ENCODE measurements at places on chromosomes 2 and 18.

- DNase-seq: no peak
Observed at GRCh38 chr2:237566401-237567235, at the start of gene PRLH. TSS of gene PRLH (plus strand) at chr2:237566574. CDS start at chr2:237566574, 0 bp downstream.

- peak; percentile 27 for DNase-seq
Observed at GRCh38 chr18:59061914-59062642, 77.6 kb upstream of the SEC11C start.

- DNase-seq: no peak
Observed at GRCh38 chr2:56026828-56027227, 103.2 kb upstream of the EFEMP1 start.

- no peak for DNase-seq
Observed at GRCh38 chr2:224242561-224242960, 159.3 kb downstream of the FAM124B start.

DNA sequence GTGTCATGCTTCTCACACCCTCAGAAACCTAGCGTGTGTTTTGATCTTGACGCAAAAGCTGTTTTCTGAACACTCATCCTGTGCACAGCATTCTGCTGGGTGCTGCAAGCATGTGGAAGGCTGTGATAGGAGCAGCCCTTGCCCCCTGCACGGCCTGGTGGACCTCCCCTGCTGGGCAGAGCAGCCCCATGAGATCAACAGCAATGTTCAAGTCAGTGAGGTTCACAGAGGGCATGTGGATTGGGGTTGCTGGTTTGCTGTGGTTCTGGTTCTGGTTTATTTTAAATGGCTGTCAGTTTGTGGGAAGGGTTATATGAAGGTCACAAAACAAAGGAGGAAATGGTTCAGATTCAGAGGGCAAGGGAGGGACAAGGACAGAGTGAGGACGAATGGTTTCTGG is 71.3 kb downstream of the SOWAHC start:
- DNase-seq: no peak

DNA sequence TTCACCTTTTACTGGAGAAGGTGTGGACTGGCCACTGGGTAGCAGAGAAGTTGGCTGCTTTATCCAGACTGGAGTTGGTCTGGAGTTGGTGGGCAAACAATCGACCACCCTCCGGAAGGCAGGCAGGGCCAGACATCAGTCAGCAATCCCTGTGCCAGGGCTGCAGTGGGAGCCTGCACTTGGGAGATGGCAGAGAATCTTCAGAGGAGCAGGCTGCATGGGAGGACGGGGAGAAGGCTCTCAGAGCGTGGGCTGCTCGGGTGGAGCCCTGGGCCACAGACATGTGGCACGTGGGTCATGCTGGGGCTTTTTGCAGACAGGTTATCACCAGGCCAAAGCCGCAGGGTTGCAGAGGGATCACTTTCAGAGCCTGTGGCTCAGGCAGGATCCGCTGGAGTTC is 29.6 kb downstream of the SLC9A4 start:
- DNase-seq: no peak

DNA sequence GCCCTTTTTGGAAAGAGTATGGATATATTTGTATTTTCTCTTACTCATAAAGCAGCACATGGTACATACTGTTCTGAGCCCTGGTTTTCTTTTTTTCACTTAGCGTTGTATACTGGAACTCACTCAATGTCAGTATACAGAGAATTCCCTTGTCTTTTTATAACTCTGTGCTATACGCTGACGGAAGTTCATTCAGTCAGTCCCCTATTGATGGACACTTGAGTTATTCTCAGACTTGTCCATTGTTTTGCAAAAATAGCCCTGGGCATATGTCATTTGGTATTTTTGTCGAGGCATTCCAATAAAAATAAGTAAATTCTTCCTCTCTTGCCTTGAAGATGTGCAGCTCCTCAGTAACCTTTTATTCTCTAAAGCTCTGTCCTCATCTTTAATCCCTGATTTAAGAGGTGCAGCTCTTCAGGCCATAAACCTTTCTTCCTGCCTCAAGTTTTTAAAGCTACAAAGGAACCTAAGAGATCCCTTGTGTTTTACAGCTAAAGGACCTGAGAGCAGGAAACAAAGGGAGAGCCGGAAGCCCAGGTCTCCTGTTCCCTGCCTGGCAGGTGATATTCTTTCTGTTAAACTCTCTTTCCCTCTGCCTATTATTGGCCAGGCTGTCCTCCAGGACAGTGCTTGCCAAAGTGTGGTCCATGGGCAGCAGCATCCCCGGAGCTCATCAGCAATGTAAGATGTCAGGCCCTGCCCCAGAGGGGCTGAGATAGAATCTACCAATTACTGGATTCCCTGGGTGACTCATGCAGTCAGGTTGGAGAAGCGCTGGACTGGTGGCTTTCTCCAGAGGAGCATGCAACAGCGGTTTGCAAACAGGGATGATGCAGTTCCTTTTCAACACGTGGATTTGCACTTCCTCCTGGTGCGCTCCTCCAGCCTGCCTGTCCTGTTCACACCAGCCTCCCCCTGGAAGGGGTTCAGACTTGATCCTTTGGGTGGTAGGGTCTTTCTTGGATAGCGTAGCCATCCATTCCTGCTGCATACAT is 158.0 kb downstream of the NEDD4L start:
- DNase-seq: no peak

- no peak for DNase-seq
Observed at GRCh38 chr2:61460163-61460562, 10.7 kb downstream of the USP34 start.

- DNase-seq: no peak
Observed at GRCh38 chr2:36526226-36526625, 71.7 kb downstream of the FEZ2 start.

DNA sequence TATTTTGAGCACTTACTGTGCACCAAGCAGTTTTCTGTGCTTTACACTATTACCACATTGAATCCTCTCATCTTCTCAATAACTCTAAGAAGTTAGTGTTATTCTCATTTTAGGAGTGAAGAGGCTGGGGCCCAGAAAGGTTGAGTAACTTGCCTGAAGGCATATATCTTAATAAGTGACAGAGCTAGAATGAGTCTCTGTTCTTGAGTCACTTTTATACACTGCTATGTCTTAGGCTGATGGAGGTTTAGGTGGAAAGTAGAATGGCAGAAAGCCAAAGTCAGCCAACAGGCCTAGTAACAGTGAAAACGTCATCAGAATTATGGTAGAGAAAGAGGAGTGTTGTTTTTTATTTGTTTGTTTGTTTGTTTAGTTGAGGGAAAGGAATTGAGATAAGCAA is 27.9 kb upstream of the RPE start:
- no peak for DNase-seq

DNA sequence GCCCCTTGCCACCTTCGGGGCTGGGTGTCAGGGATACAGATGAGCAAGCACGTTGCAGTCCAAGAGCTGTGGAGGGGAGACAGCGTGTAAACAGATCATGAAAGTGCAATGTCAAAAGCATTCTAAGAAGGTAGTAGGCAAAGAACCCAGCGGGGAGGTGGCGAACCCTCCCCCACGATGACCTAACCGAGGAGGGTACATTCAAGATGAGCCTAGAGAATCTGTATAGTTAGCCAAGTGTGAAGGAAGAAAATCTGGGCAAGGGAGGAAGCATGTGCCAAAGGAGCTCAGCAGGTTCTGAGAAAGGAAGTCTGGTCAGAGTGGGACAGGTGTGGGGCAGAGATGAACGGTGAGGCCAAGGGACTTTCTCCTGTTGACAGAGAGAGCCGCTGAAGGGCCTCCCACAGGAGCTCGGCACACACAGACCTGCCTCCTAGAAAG is 106.9 kb downstream of the SP3 start:
- DNase-seq: peak; percentile 56

DNA sequence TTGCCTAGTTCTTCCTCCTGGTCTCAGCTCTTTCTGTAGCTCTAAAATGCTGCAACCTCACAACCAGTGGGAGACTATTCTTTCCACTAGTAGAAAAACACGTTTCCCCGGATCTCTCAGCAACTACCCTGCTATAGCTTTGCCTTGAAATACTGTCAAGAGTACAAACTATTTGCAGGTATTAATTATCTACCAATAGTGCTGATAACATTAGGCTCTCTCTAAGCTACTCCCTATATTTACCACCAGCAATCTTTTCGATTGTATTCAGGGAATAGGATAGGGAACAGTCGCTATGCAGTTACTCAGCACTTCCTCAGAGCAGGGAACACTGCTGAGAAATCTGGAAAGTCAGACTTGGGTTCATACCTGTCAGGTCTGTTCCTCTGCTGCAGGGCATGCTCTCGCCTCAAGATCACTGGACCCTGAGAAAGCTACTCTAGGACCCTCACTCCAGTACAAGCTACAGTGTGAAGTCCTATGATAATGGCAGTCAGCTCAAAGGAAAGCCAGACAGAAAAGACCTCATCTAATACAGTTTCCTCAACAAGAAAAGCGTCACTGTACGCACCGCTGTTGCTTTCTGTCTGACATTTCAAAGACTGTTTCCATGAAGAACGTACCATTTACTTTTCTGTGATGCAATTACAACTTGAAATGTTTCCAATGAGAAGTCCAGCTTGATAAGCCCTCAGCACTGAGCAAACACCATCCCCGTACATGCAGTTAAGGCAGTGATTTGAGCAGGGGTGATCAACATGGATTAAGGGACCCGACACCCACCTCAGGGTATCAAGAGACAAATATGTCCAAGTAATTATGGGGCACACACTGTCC is 22.7 kb downstream of the GDF7 start:
- no peak for DNase-seq

GRCh38 chr18:11672198-11672597 is 16.9 kb upstream of the GNAL start:
- no peak for DNase-seq

DNA sequence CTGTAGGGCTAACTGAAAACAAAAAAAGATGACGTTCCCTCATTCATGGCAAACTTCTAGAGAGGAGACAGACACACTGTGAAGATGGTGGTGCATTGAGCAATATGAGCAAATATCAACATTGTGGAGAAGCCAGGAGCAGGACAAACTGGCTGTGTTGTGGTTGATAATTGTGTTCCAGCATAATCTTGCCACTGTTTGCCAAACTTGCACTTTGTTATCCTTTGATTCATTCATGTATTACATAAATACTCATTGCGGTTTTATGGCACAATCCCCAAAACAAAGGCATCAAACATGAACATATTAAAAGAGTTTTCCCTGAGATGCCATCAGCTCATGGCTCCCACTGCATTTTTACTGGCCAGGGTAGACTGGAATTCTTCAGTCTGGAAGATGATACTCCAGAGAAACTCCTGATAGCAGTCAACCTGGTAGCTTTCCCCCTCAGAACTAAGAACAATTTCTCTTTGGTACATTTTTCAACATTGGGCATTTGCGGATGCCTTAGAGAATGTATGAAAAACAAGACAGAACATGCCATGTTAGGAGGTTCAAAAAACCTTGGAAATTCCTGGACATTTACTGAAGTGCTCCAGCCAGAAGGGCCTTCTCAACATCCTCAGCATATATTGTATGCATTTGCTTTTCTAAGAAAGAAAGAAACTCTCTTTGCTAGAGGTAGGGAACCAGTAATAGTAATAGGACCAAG is 487.4 kb upstream of the CELF4 start:
- DNase-seq: no peak

GRCh38 chr2:207417301-207417718 is 112.5 kb upstream of the CREB1 start:
- no peak for DNase-seq

DNA sequence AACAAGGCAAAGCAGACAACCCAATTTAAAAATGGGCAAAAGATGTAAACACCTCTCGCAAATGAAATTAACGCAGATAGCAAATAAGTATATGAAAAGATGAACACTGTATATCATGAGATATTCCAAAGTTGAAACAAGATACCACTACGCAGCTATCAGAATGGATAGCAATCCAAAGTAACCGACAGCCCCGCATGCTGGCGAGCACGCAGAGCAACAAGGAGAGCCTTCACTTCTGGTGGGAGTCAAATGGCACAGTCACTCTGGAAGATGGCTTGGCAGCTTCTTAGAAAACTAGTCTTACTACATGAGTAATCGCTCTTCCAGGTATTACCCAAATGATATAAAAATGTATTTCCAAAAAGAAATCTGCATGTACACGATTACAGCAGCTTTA is 1.4 kb downstream of the NDUFA10 start:
- DNase-seq: no peak

- DNase-seq: no peak
Observed at GRCh38 chr2:205364261-205364660, 318.0 kb upstream of the NRP2 start.

- DNase-seq: peak; percentile 86
Observed at GRCh38 chr2:118056165-118056534, 32.1 kb upstream of the INSIG2 start.

DNA sequence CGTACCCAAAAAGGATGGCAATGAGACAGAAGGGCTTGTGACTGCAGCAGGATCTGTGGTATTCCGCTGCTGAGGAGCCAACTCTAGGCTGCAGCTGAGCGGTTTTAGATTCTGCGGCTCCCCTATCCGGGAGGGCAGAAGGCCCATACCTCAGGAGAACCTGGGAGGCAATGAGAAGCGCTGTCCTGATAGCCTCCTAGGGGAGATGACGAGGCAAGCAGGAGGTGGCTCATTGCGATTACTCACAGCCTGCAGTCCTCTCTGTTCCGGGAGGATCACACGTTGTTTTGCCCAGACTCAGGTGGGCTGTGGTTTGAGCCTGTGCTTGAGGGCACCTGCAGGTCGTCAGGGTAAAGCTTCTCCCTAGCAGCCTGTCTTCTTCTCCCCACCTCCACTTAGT is 65.1 kb downstream of the COA5 start:
- no peak for DNase-seq

GRCh38 chr18:79876497-79876896 is 75.0 kb downstream of the SLC66A2 start:
- DNase-seq: no peak

- DNase-seq: no peak
Observed at GRCh38 chr2:14891546-14891945, 259.0 kb downstream of the LRATD1 start.

DNA sequence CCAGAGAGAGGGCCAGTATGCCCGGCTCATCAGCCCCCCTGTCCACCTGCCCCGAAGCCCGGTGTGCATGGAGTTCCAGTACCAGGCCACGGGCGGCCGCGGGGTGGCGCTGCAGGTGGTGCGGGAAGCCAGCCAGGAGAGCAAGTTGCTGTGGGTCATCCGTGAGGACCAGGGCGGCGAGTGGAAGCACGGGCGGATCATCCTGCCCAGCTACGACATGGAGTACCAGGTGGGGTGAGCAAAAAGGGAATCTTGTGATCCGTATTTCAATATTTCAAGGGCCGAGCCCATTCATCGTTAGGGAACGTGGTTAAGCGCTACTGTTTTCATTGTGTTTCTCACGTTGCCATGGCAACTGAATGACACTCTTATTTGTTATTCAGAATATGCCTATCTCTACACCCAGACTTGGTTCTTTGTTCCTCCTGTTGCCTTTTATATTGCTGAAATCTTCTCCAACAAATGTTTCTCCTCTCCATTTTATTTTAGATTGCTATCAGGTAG is 81.5 kb downstream of the NRP2 start:
- DNase-seq: no peak

DNA sequence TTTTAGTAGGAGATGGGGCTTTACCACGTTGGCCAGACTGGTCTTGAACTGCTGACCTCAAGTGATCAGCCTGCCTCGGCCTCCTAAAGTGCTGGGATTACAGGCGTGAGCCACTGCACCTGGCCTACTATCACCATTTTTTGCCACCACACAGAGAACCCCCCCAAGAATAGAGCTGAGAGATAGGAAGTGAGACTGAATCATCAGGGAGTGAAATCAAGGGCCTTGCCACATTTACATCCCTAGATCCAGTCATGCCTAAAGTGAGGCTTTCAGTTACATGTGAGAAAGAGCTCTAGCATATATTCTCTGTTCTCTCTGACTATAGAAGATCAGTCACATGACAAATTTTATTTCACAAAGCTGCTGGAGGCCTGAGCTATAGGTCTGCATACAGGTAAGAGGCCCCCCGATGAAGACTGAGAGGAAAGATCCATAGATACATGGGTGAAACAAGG is 28.0 kb upstream of the KCMF1 start:
- peak; percentile 93 for DNase-seq

Measured in GM12878 (cell line).